CD4-positive, alpha-beta T cell treated with Interleukin-4 for 1 hour (primary cell): ENCODE measurements at places on chromosomes 6 and 20.

DNA sequence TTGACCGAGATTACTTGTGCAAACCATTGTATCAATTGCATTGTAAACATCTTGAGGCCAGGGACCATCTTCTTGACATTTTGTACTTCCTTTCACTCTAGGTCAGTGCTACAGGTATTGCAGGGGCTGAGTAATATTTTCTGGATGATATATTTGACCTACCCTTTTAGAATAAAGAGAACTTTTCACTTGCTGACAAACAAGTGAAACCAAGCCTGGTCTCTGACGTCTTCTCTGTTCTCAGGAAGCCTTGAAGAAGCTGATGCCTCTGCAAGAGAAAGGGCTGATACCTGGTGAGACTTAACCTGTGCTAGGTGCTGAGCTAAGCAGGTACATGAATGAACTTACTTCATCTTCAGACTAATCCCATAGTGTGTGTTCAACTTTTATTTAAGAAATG is 60.5 kb upstream of the GGTLC1 start:
- DNase-seq, result no peak

DNA sequence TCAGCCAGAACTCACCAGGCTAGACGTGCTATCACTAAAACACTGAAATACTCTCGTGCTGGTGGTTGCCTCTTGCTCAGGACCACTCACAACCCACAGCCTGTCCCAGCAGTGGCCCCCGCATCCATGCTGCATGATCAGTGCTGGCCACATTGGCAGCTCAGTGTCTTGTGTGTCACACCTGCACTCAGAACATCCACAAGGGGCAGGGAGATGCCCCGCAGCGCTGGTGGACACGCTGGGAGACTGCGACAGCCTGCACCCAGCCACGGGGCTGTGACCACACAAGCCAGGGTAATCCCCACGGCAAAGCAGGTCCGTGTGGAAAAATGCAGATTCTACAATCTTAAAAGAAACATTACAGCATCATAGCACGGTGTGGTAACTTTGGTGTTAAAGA is 23.9 kb upstream of the APMAP start:
- DNase-seq, result no peak

DNA sequence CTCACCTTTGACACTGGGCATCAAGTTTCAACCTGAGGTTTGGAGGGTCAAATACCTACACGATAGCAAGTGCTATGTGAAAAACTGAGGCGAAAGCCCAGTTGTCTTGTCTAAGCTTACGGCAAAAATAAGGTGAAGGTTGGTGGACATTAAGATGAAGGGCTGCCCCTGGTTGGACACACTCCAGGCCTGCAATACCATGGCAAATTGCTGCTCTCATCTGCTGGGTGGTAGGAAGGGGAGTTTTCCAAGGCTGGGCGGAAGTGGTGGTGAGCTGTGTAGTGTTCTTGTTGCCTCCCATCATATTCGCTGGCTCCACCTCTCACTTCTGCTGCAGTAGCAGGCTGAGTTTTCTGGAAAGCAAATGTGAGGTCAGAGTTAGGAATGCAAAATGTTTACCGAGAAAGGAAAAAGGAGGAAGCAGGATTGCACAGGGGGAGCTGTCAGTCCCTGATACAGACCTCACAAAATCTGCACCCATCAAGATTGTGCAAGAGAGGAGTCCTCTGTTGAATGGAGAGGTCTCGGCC is 33.7 kb downstream of the SCP2D1 start:
- DNase-seq, result no peak

GRCh38 chr20:25389858-25390537 is 637 bp downstream of the ABHD12 start:
- no peak for DNase-seq

- no peak for DNase-seq
Observed at GRCh38 chr6:37515712-37516075, 16.0 kb upstream of the CCDC167 start.

- DNase-seq, result no peak
Observed at GRCh38 chr6:152124429-152125074, 317.1 kb downstream of the ESR1 start.

- no peak for DNase-seq
Observed at GRCh38 chr6:139242457-139243240, 49.1 kb downstream of the TXLNB start.

GRCh38 chr20:58293453-58293852 is 16.1 kb upstream of the RAB22A start:
- DNase-seq, result no peak

DNA sequence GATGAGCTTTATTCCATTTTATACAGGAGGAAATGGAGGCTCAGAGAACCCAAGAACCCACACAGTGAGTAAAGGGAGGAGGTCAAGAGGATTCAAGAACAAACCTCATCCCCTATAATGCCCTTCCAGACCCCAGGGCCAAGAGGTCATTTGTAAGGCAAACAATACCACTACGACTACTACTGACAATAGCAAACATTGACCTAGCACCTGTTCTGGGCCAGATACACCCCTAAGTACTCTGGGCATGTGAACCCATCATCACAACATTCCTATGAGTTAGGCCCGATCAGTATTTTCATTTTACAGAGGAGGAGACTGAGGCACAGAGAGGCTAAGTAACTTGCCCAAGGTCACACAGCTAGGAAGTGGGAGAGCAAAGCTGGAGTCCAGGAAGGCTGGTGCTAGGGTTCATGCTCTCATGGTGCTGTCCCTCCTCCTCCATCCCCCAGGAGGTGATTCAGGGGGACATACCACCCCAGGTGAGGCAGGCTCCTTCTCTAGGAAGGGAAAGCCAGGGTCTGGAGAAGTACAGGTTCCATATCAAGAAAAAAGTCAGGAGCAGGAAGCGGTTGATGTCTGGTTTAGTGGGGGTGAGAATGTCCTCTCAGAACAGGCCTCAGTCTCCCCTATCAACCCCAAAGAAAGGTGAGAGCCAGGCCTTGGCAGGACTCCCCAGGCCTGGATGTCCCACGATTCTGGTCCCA is 13.7 kb downstream of the SLC13A3 start:
- DNase-seq, result no peak

DNA sequence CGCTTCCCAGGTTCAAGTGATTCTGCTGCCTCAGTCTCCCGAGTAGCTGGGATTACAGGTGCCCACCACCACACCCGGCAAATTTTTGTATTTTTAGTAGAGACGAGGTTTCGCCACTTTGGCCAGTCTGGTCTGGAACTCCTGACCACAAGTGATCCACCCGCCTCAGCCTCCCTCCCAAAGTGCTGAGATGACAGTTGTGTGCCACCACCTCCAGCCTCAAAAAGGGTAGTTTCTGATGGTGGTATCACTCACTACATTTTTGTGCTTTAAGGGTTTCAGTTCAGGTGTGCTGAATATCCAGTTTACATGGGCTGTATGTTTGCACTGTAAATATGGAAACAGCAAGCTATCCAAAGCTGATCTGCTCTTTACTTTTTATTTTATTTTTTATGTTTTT is 12.1 kb upstream of the ADGRG6 start:
- DNase-seq, result no peak

DNA sequence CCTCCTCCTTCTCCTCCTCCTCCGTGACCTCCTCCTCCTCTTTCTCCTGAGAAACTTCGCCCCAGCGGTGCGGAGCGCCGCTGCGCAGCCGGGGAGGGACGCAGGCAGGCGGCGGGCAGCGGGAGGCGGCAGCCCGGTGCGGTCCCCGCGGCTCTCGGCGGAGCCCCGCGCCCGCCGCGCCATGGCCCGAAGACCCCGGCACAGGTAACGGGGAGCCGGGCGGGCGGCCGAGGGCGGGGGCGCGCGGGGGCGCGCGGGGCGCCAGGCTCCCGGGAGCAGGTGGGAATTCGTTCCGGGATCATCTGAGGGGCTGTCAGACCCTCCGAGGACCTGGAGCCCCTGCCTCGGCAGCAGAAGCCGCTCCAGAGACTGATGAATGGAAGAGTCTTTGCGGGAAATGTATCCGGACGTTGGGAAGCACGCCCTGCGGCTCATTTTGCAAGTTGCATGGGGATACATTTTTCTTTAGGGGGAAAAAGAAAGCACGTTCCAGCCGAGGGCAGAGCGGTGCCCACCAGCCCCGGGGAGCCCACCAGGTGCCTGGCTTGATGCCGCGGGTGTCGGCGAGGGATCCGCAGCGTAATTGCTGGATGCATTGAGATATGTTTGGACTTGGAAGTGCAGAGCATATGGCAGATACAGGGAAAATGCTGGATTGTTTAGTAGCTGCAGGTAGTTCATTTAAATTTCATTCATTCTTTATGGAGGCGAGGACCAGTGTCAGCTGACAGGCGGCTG is 394 bp downstream of the MYB start:
- DNase-seq, result no peak

DNA sequence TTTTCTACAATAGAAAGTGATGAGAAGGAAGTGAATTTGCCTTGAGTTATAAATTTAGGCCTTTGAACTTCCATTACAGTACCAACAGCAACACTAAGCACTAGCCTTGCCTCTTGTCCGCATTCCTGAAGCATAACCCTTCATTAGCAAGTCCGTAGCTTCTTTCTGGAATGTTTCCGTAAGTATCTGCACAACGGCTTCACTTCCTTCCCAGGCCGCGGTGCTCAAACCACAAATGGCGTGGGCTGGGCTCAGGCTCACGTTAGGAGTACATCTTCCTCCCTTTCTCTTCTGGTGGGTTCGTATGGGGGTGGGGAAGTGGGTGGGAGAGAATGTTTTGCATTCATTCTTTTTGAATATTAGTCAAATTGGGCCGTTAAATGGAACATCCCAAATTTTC is 193.8 kb upstream of the SNX9 start:
- no peak for DNase-seq

GRCh38 chr20:46746956-46747526 is 37.6 kb downstream of the SLC2A10 start:
- DNase-seq, result no peak

DNA sequence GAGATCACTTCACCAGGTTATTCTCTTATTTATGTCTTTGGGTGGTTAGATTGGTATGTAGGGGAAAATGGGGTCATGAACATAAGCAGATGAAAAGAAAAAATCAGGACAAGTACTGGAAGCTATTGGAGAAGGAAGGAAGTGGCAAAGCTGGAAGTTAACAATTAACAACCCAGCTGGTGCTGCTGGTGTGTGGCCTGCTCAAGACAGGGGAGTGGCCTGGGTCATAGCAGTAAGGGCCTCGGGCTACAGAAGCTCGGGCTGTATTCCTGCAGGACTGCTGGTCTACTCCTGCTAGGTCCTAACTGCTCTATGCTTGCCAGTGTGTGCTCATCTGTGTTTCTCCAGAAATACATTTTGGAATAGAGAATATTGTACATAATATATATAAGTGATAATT is 19.6 kb downstream of the MYLIP start:
- no peak for DNase-seq

DNA sequence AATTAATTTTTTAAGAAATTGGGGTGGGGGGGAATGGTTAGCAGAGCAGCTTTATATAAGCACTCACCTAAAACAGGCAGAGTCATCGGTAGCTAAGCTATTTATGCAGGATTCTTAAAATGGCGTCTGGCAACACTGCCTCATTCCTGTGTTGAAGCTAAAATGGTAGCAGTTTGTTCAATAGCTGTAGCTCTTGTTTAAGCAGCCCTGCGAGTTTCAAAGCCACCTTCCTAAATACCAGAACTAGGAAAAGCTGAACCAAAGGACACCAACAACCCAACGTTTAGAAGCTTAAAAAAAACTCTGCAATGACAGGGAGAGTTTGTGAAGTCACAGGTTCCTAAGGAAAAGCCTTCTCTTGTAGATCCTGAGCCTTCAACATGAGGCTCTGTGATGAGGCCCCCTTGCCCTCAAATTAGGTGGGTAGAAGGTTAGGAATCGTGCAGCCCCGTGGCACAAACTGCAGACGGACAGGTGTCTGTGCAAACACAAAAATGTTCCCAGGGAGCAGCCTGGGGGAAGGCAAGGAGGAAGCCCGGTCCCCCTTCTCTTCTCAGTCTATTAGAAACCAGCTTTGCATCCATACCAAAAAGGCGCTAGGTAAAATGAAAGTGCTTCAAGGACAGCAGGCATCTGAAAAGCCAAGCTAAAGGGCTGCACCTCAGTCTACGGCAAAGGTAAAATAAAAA is 4.7 kb downstream of the ZMYND8 start:
- DNase-seq, result no peak

- DNase-seq, result no peak
Observed at GRCh38 chr6:83518816-83519480, 6.6 kb downstream of the PRSS35 start.

- DNase-seq, result no peak
Observed at GRCh38 chr20:31809661-31810060, 9.5 kb upstream of the MYLK2 start.

- DNase-seq, result no peak
Observed at GRCh38 chr6:28648878-28649375, 123.2 kb downstream of the GPX5 start.
